ENCODE measurements at places on chromosomes 2 and 18.

- no peak overlapping the region for H3K4me3 ChIP-seq
- DNase-seq = no peak
- H3K4me1 ChIP-seq = no peaks in the 10 kb centered on the region
- H3K27ac ChIP-seq = no peak overlapping the region
These were observed 171.0 kb downstream of the AFF3 start for GRCh38 chr2:99971326-99971900.

DNA sequence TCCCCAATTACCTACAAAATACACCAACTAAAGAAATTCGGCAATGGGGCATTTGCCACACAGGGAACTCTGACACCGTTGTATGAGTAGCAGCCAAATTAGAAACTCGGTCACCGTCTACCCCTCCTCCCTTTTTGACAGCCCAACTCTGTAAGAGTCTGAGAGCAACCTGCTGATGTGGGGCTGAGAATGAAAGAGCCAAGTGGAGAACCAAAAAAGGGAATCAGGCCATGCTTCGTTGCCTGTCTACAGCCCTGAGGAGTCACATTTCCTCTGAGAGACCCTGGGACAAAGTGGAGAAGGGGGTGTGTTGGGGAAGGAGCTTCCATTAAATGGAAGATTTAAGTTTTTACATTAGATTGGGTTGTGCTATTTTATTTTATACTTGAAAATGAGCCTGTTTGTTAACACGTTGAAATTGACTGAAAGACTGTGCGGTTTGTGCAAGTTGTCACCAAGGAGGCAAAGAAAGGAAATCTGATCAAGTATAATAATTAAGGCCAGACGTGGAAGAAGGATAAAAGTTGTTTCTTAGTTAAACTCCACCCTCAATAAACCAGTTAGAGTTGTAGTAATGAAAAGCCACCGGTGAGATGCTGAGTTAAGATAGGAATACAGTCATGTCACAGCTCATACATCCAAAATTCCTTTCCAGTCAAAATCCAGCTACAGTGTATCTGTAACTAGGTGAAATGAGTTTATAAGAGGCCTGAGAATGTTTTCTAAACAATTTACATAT is 131.7 kb upstream of the CREB1 start:
- no peaks in the 10 kb centered on the region for H3K4me1 ChIP-seq
- no peak overlapping the region for H3K27ac ChIP-seq
- no peaks in the 10 kb centered on the region for H3K27me3 ChIP-seq
- H3K4me3 ChIP-seq = no peak overlapping the region
- H3K36me3 ChIP-seq = no peaks in the 10 kb centered on the region
- no peak for DNase-seq

GRCh38 chr2:159201360-159202063 is 85.0 kb downstream of the WDSUB1 start:
- H3K27ac ChIP-seq = no peak overlapping the region
- H3K4me1 ChIP-seq = no peaks in the 10 kb centered on the region
- no peaks in the 10 kb centered on the region for H3K27me3 ChIP-seq
- H3K4me3 ChIP-seq = no peak overlapping the region
- H3K36me3 ChIP-seq = peaks cover 58% of the 10 kb centered on the region
- no peak for DNase-seq

- DNase-seq = no peak
- no peak overlapping the region for H3K27ac ChIP-seq
- H3K36me3 ChIP-seq = peaks cover 9% of the 10 kb centered on the region
These were observed 162.7 kb downstream of the EIPR1 start for GRCh38 chr2:3214806-3215404.

- no peaks in the 10 kb centered on the region for H3K27me3 ChIP-seq
- no peak overlapping the region for H3K4me3 ChIP-seq
- peak; percentile 28 for DNase-seq
- peak overlapping the region; percentile 20 for H3K27ac ChIP-seq
- peaks cover 34% of the 10 kb centered on the region for H3K4me1 ChIP-seq
- peaks cover 19% of the 10 kb centered on the region for H3K36me3 ChIP-seq
These were observed 54.9 kb upstream of the RBM44 start for GRCh38 chr2:237743561-237744269.

GRCh38 chr2:118244686-118245085 is 156.4 kb downstream of the INSIG2 start:
- no peak overlapping the region for H3K4me3 ChIP-seq
- DNase-seq = no peak

GRCh38 chr2:128420131-128420530 is 101.5 kb upstream of the HS6ST1 start:
- no peaks in the 10 kb centered on the region for H3K36me3 ChIP-seq
- DNase-seq = no peak
- no peak overlapping the region for H3K27ac ChIP-seq
- no peak overlapping the region for H3K4me3 ChIP-seq

DNA sequence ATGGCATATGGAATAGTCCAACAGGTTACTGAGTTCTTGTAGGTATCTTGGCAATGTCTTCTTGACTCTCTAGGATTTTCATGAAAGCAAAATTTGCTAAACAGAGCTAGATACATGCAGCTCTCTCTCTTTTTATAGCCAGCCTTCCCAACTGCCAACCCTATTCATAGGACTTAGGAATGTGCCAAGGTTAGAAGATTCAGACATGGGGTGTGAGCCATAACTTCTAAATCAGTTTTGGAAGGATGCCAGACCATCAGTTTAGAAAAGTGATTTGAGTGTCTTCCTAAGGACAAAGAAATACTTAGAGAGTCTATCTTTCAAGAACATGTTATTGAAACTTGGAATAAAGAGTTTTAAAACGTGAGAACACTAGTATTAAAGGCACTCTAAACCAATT is 619.5 kb upstream of the FANCL start:
- no peaks in the 10 kb centered on the region for H3K36me3 ChIP-seq
- H3K27ac ChIP-seq = no peak overlapping the region
- DNase-seq = no peak
- no peaks in the 10 kb centered on the region for H3K4me1 ChIP-seq
- no peak overlapping the region for H3K4me3 ChIP-seq
- H3K27me3 ChIP-seq = no peaks in the 10 kb centered on the region

DNA sequence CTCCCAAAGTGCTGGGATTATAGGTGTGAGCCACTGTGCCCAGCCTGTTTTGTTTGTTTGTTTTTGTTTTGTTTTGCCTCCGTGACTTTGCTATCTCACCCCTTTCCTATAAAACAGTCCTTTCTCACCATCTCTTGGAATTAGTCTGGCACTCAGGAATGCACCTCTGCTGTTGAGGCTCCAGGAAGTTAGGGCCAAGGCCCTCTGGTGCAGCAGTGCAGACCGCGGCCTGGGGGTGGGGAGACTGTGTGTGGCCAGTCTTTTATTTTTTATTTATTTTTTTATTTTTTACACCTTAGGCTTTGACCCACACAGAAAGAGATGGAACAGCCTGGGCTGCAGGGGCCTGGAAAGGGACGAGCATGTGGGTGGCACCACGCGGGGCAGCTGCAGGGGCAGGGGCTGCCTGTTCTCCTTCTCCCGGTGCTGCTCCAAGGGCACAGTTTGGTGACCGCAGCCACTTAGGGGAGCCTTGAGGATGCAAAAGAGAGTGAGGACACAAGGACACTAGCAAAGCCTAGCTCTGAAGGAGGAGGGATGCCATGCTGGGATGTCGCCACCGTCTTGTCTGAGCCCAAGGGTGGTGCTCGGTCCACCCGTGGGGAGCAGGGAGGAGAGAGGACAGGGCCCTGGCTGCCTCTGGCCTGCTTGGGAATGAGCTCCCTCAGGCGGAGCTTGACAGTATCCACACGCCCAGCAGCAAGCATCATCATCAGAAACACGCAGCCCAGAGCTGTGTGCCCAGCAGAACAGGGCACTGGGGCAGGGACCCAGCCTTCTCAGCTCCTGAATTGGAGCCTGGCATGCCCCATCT is 19.4 kb upstream of the ALPI start:
- no peak overlapping the region for H3K4me3 ChIP-seq
- DNase-seq = no peak
- H3K36me3 ChIP-seq = no peaks in the 10 kb centered on the region
- H3K27ac ChIP-seq = no peak overlapping the region
- H3K4me1 ChIP-seq = peaks cover 4% of the 10 kb centered on the region

GRCh38 chr2:8303322-8303832 is 378.5 kb upstream of the ID2 start:
- no peak for DNase-seq
- H3K27me3 ChIP-seq = no peaks in the 10 kb centered on the region
- H3K4me1 ChIP-seq = no peaks in the 10 kb centered on the region
- H3K27ac ChIP-seq = no peak overlapping the region

DNA sequence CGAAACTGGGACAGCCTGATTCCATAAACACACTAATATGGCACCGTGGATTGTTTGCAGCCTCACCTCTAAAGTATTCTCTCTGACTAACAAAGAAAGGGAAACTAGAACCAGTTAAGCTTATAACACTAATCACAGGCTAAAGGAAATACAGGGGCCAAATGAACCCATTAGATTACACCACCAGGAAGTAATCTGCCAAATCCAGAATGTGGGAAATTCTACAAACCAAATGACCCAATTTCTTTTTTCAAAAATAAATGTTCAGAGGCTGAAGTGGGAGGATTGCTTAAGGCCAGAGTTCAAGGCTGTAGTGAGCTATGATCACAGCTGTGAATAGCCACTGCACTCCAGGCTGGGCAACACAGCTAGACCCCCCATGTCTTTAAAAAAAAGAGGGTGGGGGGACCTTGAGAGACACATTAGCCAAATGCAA is 1.5 kb upstream of the MPPE1 start:
- H3K4me3 ChIP-seq = no peak overlapping the region
- H3K27ac ChIP-seq = peak overlapping the region; percentile 99
- peaks cover 3% of the 10 kb centered on the region for H3K36me3 ChIP-seq
- peaks cover 11% of the 10 kb centered on the region for H3K4me1 ChIP-seq
- peak; percentile 70 for DNase-seq
- no peaks in the 10 kb centered on the region for H3K27me3 ChIP-seq

- no peak overlapping the region for H3K4me3 ChIP-seq
- no peaks in the 10 kb centered on the region for H3K36me3 ChIP-seq
- H3K27me3 ChIP-seq = no peaks in the 10 kb centered on the region
- no peaks in the 10 kb centered on the region for H3K4me1 ChIP-seq
These were observed 136.5 kb downstream of the DOK6 start for GRCh38 chr18:69537183-69537582.

GRCh38 chr2:15273452-15273851 is 287.7 kb downstream of the NBAS start:
- peaks cover 16% of the 10 kb centered on the region for H3K36me3 ChIP-seq
- no peaks in the 10 kb centered on the region for H3K27me3 ChIP-seq
- peaks cover 40% of the 10 kb centered on the region for H3K4me1 ChIP-seq
- H3K27ac ChIP-seq = peak overlapping the region; percentile 91

- H3K27me3 ChIP-seq = no peaks in the 10 kb centered on the region
- peaks cover 2% of the 10 kb centered on the region for H3K36me3 ChIP-seq
- no peak overlapping the region for H3K27ac ChIP-seq
- DNase-seq = no peak
- H3K4me3 ChIP-seq = no peak overlapping the region
- no peaks in the 10 kb centered on the region for H3K4me1 ChIP-seq
These were observed 35.1 kb downstream of the CYBRD1 start for GRCh38 chr2:171557363-171557762.

- no peak overlapping the region for H3K4me3 ChIP-seq
- H3K4me1 ChIP-seq = peaks cover 38% of the 10 kb centered on the region
- no peak for DNase-seq
- no peak overlapping the region for H3K27ac ChIP-seq
These were observed 2.8 kb downstream of the GDF7 start for GRCh38 chr2:20669562-20670314.

DNA sequence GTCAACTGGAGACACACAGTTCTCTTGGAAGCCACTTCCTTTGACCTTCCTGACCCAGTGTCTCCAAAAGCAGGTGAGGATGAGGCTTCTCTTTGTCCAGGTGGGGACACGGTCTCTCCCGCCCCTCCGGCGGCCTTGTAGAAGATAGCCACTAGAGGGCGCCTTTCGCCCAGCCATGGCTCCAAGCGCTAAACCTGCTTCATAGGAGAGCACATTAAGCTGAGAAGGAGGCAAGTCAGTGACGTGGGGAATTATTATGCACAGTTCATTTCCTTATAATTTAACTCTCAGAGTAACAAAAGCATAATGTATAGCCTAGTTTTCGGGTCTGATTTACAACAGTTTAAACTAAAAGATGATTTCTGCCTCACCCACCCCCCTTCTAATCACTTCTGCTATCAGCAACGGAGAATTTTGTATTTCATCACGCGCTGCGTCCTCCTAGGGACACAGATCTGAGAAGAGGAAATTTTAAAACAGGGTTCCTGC is 208.7 kb downstream of the ICOS start:
- no peak overlapping the region for H3K27ac ChIP-seq
- H3K27me3 ChIP-seq = peaks cover 9% of the 10 kb centered on the region
- peak overlapping the region; percentile 39 for H3K4me3 ChIP-seq
- no peaks in the 10 kb centered on the region for H3K4me1 ChIP-seq
- no peaks in the 10 kb centered on the region for H3K36me3 ChIP-seq

DNA sequence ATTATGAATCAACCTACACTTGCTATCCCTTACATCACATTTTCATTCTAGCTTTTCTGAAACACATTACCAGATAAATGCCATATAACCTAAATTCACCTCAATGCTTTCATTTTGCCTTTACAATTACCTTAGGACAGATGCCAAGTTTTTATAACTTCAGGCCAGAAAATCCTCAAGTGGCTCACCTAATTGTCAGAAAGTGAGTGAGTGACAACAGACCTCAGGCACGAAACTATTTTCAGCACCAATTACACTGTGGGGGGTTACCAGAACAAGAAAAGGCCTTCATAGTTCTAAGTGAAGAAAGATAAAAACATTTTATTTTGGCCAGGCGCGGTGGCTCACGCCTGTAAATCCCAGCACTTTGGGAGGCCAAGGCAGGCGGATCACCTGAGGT is 52.3 kb upstream of the ST8SIA5 start:
- no peak for DNase-seq
- H3K4me1 ChIP-seq = no peaks in the 10 kb centered on the region
- H3K4me3 ChIP-seq = no peak overlapping the region
- H3K36me3 ChIP-seq = no peaks in the 10 kb centered on the region
- no peaks in the 10 kb centered on the region for H3K27me3 ChIP-seq
- no peak overlapping the region for H3K27ac ChIP-seq

DNA sequence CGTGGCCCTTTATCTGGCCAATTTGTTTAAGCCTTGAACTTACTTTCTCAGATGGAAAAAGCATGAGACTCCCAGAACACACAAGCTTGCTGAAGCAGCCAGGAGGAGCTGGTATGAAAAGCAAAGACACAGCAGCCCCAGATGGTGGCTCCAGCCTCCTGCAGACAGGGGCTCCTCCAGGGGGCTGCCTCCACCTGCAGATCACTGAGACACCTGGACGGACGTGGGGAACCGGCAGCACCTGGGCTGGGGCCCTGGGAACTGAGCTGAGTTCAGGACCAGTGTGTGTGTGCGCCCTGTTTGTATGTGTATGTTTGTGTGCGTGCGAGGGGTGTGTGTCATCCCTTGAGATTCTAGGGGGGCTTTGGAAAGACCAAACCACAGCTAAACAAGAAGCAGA is 8.6 kb downstream of the CYS1 start:
- no peak for DNase-seq
- H3K36me3 ChIP-seq = peaks cover 6% of the 10 kb centered on the region
- H3K4me3 ChIP-seq = no peak overlapping the region
- H3K4me1 ChIP-seq = peaks cover 8% of the 10 kb centered on the region

GRCh38 chr2:27891673-27892105 is 1.2 kb downstream of the BABAM2 start:
- H3K4me1 ChIP-seq = peaks cover 16% of the 10 kb centered on the region
- H3K4me3 ChIP-seq = peak overlapping the region; percentile 95
- H3K27me3 ChIP-seq = no peaks in the 10 kb centered on the region
- peak overlapping the region; percentile 100 for H3K27ac ChIP-seq
- H3K36me3 ChIP-seq = peaks cover 15% of the 10 kb centered on the region
- no peak for DNase-seq

- no peak overlapping the region for H3K4me3 ChIP-seq
- peaks cover 27% of the 10 kb centered on the region for H3K4me1 ChIP-seq
- peak; percentile 92 for DNase-seq
- no peaks in the 10 kb centered on the region for H3K36me3 ChIP-seq
- H3K27me3 ChIP-seq = no peaks in the 10 kb centered on the region
These were observed 80.2 kb downstream of the EFEMP1 start for GRCh38 chr2:55843096-55843993.

Data from large intestine (tissue), 12 donors.